ENCODE measurements at places on chromosomes 2 and 18.

DNA sequence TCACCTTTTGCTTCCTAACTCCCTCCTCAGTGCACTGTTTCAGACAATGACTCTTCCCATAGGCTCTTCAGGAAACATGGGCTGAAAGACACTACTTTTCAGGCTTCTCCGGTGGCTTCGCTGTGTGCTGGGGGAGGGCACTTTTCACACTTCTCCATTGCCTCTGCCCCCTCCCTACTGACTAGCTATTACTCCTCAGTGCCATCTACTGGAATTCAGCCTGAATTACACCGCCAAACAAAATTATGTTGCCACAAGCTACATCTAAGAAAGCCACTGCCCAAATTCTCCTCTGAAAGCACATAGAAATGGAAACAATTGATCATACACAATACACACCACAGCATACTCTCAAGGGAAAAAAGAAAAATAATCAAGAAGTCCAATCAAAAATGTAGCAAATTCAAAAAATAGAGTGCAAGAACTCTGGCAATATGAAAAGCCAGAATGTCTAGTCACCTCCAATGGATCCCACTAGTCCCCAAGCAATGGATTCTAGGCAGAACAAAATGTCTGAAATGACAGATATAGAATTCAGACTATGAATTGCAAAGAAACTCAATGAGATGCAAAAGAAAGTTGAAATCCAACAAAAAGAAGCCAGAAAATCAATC lies 1139.4 kb upstream of the GYPC start:
- DNase-seq = peak; percentile 38

- no peak for DNase-seq
Measured at GRCh38 chr2:104867813-104868504, 14.0 kb downstream of the POU3F3 start.

- DNase-seq = no peak
Measured at GRCh38 chr2:199710551-199710950, 140.4 kb downstream of the FTCDNL1 start.

- DNase-seq = no peak
Measured at GRCh38 chr2:9815844-9816279, 27.4 kb upstream of the TAF1B start.

DNA sequence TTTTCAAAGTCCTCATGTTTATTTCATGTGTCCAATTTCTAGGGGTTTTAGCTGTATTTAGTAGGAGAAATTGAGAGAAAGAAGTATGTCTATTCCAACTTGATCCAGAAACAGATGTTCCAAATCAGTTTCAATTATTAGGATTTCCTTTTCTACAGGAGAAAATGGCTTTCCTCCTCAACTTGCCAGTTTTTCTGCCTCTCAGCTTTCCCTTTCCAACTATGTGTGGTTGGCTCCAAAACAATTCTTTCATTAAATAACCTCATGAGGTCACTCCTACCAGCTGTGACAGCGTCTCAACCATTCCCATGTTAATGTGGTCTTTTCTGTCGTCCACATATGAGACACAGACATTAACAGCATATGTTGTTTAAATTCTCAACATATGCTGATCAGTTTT lies 13.1 kb downstream of the XIRP2 start:
- no peak for DNase-seq

DNA sequence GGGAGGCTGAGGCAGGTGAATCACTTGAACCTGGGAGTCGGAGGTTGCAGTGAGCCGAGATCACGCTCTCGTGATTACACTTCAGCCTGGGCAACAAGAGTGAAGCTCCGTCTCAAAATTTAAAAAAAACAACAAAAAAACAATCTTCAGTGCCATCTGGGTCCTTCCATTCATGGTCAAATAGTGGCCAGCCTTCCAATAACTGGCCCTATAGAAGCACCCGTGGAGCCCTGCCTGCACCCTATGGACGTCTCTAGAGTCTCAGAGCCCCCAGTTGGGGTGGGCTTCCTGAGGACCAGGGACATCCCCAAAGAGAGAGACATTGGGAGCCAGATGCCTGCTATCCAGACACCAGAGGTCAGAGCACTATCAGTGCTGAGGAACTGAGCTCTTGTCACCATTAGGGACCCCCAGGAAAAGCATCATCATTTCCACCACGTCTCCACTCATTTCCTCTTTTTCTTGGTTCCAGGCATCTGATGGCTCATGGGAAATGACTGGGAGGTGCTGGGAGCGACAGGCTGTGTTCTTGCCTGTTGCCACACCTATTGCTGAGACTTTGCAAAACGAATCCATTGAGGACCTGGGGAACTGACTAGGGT lies 9.4 kb downstream of the NEU2 start:
- no peak for DNase-seq

DNA sequence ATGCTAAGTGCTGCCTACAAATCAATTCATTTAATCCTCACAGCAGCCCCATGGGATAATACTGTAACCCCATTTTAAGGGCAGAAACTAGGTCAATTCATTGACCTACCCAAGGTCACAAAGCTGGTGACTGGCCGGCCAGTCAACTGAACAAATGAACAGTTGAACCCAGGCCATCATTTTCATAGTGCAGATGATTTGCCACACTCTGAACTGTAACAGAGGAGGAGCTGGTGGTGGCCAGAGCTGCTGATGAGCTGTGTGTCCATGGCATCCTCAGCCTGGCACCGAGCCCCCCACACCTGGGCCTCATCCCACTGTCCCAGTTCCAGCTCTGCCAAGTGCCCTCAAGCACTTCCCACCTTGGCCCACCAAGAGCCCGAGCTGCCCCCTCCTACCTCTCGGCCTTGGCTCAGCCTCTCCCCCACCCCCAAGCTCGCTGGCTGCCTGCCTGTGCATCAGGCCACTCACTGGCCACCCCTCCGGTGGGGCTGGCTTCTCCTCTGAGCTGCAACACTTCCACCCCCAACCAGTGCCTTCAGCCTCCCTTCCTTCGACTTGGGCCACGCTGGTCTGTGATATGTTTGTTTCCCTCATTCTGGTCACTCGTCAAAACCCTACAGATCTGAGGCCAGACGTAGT lies 58.4 kb downstream of the ATOH8 start:
- DNase-seq = no peak

DNA sequence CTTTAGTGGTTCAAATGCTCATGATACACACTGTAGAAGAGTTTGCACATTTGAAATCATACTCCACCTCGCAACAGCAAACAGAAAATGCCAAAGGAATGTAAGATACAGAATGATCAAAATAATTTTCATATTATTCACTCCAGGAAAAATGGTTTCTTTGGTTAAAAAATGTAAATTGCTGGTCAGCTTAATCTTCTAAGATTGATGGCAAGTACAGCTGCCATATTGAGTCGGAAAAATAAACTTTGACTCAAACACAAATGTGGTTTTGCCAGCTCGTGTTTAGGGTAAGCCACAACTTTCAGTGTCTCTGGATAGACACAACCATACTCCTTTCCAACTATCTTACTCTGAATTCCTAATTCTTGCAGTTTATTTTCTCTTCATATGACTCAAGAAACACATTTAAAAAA lies 154.9 kb upstream of the SMIM21 start:
- DNase-seq = no peak

DNA sequence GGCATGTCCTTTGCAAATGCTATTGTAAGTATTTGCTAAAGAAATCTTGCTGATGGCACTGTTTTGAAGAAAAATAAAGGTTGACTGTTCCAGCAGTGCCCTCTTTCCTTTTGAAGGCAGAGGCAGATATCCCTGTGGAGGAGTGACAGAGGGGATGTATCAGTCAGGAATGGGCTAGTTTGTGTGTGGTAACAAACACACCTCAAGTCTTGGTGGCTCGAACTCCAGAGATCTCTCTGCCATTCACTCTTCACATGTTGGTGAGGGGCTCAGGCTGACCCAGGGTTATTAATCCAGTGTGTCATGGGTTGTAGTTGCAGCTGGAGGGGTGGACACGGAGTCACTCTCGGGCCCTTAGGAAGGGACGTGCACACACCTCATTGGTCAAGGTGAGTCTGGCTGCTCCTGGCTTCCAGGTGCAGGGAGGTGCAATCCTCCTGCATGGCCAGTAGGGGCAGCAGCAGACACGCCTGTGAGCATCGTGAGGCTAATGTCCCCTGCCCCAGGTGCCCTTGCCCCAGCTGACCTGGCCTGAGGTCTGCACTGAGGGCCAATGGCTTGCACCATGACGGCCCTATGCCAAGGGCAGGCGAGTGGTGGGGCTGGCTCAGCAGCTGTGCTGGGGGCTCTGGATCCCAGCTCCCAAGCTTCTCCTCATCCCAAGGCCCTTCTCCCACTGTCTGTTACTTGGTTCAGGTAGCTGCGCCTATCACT lies 146.5 kb downstream of the ASB1 start:
- peak; percentile 11 for DNase-seq

DNA sequence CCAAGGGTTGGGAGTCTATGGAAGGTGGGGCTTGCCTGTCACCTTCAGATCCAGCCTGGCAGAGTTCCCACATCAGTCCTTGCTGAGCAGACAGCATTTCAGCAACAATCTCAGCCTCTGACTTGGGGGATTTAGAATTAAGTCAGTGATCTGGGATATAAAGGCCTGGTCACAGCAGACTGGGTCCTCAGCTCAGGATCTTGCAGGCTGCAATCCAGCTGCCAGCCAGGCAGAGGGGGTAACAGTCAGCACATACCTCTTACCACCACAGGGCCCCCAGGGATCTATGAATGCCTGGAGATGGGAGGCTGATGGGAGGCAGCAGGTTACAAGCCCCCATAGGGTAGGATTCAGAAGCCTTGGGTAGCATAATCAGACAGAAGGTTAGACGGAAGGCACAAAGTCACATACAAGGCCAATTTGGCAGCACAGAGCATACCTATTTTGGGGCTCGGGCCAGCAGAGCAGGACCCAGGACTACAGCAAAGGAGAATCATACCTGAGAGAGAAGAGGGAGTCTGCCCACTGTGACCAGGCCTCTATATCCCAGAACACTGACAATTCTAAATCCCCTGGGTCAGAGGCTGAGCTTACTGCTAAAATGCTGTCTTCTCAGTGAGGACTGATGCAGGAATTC lies 163.5 kb downstream of the MTCL1 start:
- DNase-seq = no peak

DNA sequence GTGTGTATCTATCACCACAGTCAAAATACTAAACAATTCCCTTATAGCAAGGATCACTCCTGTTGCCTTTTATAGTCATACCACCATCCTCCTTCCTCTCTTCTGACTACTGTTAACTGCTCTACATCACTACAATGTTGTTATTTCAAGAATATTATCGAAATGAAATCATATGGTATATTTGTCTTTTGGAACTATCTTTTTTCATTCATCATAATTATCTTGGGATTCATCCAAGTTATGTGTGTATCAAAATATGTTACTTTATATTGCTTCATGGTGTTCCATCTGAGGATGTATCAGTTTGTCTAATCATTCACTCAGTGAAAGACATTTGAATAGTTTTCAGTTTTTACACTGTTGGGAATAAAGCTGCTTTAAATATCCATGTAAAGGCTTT lies 1423.0 kb upstream of the PIK3C3 start:
- no peak for DNase-seq

GRCh38 chr2:111157071-111157661 lies 36.5 kb downstream of the BCL2L11 start:
- DNase-seq = no peak

- no peak for DNase-seq
Measured at GRCh38 chr2:149877913-149878312, 290.3 kb upstream of the MMADHC start.

DNA sequence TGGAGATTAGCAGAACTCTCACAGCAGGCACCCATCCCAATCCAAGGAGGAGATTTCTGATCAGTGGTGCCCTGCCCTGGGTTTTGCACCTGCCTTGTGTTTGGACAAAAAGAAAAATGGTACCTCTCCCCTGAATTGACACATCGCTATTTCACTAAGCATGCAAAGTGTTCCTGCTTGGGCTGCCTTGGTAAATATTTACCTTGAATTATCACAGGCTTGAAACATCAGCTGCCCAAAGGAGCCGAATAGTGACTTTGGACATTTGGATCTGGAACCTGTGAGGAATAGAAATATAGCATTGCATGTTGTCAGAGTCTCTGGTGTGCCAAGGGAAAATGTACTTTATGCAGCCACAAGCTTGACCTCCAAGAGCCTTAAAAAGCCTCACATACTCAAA lies 926.4 kb upstream of the FANCL start:
- DNase-seq = no peak

- DNase-seq = no peak
Measured at GRCh38 chr2:233468047-233468740, 98.4 kb downstream of the USP40 start.

- DNase-seq = no peak
Measured at GRCh38 chr18:23499291-23499781, 4.0 kb upstream of the RMC1 start.
